ENCODE measurements at places on chromosomes 5 and 9.

GRCh38 chr5:153831973-153832372 lies 206.7 kb downstream of the FAM114A2 start:
- DNase-seq: no peak

GRCh38 chr5:181138258-181138657 lies 7.3 kb upstream of the OR2V1 start:
- DNase-seq: no peak

DNA sequence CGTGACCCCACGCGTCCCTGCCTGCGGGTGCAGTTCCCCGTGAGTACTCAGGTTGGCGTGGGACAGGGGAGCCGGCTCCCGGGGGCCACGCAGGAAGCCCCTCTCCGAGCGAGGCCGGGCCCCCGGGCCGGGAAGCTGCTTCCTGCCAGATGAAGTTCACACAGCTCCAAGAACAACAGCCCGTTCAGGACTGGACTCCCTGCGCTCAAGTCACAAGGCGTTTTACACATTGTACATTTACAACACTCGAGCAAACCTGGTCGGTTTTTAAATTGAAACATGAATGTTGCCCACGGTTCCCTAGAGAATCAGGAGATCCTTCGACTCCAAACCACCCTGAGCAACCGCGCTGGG lies 22.4 kb downstream of the SLC9A3 start:
- DNase-seq: no peak

DNA sequence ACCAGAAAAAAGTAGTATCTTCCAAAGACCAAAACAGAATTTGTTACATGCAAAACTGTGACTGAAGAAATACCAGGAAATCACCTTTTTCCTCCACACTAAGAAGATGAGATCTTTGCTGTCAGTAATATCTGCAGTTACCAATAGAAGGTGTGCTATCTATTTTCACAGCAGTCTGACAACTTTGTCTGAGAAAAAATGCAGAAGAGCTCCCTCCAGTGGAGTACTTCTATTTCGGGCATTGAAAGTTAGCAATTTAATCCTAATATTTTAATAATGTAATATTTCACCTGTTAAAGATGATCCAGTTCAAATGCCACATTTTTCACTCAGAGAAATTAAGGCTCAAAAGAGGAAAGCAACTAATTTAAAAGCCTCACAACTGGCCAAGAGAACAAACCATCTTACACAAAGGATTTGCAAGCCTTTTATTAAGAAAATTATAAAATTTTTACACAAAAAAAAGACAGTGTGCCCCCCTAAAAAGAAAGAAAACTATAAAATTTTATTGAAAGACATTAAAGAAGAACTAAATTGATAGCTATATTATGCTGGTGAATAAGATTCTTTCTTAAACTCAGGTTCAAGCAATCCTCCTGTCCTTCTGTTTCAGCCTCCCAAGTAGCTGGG lies 50.6 kb downstream of the DEPDC1B start:
- DNase-seq: no peak

DNA sequence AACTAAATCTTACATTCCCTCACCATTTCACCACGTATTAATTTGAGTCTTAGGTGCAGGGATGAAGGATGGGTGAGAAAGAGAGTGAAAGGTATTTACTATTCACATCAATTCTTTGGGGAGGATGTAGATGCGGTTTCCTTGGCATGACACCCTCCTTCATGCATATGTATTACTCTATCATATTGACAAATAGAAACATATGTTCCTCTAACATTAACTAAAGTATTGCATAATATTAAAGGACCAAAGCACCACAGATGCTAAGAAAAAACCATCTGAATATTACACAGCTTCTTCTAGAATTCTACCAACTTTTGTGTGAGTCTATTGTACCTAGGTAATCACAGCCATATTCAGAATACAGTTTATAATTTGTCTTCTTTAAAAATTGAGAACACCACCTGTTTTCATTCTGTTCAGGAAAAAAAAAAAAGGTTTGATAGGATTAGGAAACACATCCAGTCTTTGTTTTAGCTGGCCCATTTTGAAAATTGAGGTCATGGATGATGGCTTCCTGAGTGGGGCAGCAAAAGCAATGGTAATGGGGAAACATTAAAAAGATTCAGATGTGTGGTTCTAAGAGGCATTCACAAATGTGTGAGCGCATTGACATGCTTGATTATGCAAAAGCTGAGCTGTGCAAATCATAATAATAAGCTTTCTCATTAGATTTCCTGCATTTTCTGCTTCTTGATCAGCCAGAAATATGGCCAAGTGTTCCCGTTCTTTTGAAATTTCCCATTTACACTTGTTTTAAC lies 1011.5 kb upstream of the NUDT12 start:
- no peak for DNase-seq

DNA sequence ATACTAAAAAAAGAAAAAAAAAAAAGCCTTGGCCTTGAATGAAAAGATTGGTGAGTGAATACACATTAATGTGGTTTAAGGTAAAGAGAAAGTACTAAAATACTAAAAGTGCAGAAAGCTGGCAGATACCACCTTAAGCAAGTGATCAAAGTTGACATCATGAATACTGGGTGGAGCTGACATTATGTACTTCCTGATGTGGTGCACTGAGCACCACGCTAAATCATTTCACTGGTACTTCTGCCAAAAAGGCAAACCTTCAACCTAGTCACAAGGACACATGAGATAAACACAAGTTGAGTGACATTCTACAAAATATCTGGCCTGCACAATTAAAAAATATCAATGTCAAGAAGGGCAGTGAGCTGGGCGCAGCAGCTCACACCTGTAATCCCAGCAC lies 33.8 kb upstream of the PANK3 start:
- DNase-seq: no peak

DNA sequence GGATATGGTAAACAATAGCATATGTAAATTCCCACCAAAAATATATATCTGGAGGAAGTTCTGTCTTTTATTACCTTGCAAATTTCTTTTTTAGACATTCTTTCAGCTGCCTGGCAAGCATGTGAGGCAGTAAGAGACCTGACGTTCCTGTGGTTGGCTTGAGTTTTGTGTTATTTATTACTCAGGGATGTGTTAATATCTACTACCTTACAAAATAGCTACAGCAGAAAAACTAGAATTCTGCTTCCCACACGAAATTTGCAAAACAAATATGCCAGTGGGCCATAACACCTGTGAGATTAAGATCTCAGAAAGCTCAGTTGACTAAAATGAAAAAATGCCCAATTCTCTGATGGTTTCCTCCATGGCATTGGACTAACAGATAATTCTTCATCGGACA lies 274.2 kb downstream of the TMEM167A start:
- DNase-seq: peak; percentile 85

DNA sequence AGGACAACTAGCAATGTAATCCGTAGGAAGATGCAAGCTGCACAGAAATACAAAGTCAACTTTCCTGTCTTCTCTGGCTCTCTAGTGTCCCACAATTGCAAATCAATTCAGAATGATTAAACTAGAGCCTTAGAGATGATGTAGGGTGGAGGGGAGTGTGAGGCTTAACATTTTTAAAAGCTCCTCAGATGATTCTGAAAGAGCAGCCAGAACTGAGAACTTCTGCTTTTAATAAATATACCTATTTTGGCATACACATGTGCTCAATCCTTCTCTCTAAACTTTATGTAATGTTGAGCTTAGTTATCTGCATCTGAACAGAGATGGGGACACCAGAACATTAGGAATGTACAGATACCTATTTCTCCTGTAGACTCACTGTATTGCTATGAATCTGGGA lies 139.9 kb upstream of the APC start:
- DNase-seq: no peak

DNA sequence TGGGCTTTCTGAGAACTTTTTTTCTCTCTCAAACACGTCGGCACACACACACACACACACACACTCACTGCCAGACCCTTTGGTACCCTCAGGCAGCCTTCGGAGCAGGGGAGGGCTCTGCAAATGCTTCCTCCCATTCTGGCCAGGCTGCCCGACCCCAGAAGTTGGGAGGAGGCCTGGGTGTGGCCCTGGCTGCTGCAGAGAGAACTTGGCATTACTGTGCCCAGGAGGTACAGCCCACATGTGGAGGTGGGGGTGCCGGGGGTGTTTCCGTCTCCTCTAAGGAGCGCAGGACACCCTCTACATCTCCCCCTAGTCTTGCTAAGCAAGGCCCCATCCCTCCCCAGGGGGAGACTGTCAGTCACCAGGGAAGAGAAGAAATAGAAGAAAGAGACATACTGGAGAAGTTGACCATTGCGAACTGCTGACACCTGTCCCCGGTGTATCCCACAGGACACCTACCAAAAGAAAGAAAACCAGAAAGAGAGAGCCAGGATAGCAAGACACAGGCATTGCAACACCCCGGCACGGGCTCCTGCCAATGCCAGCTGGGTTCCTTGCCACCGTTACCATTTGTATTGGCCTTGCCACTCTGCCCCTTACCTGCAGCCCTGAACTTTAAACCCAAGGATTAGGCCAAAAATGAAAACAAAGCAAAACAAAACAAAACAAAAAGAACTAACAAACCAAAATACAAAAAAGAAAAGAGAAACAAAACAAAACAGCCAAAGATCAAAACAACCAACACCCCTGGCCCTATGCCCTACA lies 69.3 kb downstream of the PSD2 start:
- no peak for DNase-seq

DNA sequence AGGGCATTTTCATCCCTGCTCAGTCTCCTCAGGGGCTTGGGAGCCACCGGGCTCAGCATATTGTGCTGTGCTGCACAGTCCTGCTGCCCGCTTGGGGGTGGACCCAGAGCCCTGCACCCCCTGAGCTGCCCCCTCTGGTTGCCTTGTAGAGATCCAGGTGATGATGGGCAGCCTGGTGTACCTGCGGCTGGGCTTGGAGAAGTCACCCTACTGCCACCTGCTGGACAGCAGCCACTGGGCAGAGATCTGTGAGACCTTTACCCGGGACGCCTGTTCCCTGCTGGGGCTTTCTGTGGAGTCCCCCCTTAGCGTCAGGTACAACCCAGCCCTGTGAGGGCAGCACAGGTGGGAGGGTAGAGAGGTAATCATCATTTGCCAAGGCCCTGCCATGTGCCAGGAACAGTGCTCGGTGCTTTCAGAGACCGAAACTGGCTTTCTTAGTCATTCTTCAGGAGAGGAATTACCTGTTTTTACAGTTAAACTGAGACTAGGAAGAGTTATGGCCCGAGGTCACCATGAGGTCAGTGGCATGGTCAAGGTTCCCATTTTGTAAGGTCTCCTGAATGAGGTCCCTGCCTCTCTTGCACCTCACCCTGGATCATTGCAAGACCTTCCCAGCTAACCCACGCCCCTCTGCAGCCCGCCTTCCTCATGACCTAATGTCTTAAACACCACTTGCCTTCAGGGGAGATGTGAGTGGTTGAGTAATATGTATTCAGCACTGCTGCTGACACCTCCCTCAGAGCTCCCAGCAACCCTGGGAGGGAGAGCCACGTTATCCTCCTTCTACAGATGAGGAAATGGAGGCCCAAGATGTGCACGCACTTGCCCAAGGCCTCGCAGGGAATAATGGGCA lies 7.5 kb downstream of the NHP2 start:
- DNase-seq: no peak

DNA sequence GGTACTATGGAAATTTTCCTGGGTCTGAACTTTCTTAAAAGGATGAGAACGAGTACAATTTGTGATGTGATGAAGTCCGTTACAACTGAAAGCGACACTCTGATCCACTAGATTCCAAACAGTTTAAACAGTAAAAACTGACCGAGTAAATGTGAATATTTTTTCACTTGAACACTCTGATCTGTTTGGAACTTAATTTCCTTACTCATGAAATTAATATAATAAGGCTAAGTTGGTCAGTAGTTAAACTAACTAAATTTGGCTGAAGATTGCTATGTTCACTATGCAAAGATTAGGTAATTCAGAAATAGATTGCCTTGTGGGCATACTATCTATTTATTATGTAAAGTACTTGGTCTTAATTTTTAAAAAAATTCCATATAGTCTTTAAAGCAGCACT lies at the start of gene C9orf57:
C9orf57 (minus strand) TSS at position 101 of the 400 bp plus-strand sequence. CDS start 1,282 bp downstream, outside the sequence.
- DNase-seq: no peak

GRCh38 chr9:34627716-34628655 lies 880 bp downstream of the ARID3C start:
- no peak for DNase-seq
